Stimulated activated naive CD4-positive, alpha-beta T cell treated with Interleukin-2 at 50 U/mL for 16 hours (primary cell): ENCODE measurements at places on chromosomes 7 and 10.

GRCh38 chr10:88881922-88882645, 2.0 kb downstream of the STAMBPL1 start:
- no peak for DNase-seq

DNA sequence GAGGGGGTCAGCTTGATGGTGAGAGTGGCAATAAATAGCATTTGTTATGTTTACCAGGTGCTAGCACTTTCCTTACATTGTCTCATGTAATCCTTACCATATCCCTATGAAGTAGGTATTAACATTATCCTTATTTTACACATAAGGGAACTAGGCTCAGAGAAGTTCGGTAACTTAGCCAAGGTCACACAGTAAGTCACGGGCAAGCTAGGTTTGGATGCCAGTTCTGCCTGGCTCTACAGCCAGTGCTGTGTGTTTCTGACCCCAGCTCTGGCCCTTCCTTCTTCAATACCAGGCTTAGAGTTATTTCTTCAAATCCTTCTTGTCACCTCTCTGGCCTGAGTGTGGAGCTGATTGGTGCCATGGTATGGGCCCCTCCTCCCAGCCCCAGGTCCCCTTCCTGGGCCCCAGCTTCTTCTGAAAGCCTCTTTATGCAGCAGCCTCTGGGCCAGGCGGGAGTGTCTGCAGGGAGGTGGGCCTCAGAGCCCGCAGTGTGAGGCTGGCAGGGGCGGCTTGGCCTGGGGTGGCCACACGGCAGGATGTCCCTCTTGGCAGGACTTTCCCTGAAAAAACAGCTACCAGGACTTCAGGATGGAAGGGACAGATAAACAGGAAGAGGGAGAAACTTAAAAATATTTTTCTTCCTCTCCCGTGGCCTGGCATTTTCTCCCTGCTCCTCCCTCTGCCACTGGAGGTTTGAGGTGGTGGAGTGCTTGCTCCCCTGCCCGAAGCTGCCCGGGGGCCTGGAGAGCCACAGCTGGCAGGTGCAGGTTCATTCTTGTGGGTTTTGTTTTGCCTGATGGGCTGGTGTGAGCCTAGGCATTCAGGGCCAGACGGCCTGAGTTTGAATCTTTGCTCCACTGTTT, 20.6 kb downstream of the PALD1 start:
- DNase-seq, result no peak

DNA sequence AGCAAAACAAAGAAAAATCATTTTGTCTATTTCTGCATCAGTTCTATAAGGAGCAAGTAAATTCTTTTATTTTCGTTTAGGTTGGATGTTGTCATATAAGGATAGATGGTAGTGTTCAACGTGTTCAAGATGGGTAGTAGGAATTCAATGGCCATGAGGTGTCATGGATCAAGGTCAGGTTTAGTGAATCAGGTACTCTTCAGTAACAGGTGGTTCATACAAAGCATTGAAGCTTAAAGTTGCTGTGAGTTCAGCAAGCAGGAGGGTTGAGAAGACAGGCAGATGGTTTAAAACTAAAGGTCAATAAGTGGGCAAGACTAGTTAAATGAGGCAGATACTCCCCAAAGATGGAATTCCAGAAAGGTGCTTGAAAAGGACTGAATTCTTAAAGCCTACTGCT, 5.6 kb downstream of the LUC7L2 start:
- DNase-seq, result no peak

DNA sequence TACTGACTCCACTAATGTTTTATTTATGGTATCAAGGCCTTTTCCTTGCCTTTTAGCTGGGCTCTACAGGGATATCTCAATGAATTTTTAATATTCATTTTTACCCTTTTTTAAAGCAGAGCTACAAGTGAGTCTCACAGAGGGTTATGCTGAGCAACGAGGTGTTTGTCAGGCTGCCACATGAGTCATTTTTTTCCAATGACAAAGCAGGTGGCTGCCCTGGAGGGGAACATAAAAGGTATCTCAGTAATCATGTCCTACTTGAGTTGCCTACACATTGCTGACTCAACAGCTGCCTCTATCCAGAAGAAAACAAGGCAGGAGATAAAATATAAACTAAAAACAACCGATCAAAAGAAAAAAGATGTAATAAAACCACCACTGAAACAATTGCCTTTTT, 1004.9 kb upstream of the POT1 start:
- DNase-seq, result no peak

DNA sequence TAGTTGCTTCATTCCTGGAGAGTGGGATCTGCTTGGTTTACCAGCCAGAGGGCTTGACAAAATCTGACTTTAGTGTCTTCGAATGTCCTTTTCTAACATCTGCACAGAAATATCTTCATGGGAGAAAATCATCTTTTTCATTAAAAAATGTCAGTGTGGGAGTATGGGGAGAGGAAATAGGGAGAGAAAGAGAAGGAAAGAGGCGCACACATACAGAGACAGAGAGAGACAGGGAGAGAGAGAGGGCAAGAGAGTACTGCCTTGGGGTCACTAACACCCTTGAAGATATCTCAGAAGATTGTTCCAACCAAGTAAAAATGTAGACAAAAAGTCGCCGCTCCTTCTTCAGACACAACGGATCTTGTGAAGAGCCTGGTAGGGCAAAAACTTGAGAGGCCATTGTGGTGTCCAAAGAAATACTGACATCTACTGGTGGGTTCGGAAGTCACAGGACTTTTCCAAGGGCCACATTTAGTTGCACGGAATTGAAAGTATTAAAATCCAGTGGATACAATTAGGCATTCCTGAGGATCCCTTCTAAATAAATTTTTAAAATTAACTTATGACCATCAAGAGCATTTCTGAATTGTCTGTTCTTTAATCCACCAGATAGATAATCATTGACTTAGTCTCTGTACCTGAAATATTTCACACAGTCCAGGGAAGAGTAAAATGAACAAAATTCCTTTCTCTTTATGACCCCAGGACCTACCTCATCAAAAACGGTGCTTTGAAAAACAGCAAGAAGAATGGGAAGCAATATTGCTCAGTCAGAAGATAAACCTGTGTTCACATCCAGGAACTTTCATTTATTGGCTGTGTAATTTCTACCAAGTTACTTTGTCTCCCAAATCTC, 29.7 kb downstream of the VIM start:
- DNase-seq, result peak; percentile 12

- no peak for DNase-seq
These were observed 163.2 kb upstream of the SHH start for GRCh38 chr7:155975490-155975889.

- DNase-seq, result no peak
These were observed 20.5 kb upstream of the ITGA8 start for GRCh38 chr10:15740261-15740660.

DNA sequence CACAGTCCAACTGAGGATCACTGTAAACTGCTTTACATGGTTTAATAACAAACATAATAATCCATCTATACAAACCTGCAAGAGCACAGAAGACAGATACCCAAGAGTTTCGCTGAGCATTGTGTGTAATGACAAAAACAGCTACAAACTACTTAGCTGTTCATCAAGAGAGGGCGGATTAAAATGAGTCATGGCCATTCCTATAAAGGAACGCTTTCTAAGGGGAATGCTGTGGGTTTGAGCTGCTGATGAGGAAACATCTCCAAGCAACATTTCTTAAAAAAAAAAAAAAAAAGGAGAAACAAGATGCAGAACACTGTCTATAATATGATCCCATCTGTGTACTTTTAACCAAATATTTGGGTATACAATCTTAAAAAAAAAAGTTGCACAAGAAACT, 33.8 kb downstream of the VOPP1 start:
- no peak for DNase-seq
